ENCODE measurements at places on chromosomes 5 and 9.

- no peak for DNase-seq
These were observed 1.4 kb downstream of the OBP2B start for GRCh38 chr9:133207540-133208170.

DNA sequence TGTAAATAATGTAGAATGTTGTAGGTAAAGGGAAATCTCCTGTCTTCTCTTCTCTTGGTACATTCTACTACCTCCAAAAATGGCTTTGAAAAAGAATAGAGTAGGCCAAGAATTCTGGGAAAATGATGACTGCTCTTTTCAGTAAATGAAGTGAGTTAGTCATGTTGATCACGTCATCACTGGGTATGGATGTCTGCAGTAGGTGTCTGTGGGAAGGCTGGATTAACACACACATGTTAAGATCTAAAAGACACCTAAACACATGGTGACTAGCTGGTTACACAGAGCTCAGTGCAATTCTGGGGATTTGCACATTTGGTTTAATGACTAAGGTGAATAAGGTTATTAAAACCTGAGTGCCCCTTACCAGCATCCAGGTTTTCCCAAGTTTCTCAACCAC lies 161.5 kb downstream of the CEP120 start:
- DNase-seq: no peak

GRCh38 chr5:96864922-96865530 lies 11.3 kb upstream of the ERAP2 start:
- DNase-seq: no peak

DNA sequence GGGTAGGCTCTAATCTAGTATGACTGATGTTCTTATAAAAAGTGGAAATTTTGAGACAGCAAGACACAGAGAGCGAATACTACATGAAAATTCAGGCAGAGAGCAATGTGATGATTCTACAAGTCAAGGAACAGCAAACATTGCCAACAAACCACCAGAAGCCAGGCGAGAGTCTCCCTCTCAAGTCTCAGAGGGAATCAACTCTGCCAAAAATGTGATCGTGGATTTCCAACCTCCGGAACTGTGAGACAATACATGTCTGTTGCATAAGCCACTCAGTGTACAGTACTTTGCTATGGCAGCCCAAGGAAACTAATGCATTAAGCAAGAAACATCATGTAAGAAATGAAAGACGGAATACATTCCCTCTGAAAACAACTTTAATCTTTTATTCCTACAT lies 52.1 kb upstream of the CCNG1 start:
- no peak for DNase-seq
